ENCODE measurements at places on chromosomes 12 and 14.

GRCh38 chr12:131120831-131121271 is 167.1 kb downstream of the ADGRD1 start:
- no peak for DNase-seq

DNA sequence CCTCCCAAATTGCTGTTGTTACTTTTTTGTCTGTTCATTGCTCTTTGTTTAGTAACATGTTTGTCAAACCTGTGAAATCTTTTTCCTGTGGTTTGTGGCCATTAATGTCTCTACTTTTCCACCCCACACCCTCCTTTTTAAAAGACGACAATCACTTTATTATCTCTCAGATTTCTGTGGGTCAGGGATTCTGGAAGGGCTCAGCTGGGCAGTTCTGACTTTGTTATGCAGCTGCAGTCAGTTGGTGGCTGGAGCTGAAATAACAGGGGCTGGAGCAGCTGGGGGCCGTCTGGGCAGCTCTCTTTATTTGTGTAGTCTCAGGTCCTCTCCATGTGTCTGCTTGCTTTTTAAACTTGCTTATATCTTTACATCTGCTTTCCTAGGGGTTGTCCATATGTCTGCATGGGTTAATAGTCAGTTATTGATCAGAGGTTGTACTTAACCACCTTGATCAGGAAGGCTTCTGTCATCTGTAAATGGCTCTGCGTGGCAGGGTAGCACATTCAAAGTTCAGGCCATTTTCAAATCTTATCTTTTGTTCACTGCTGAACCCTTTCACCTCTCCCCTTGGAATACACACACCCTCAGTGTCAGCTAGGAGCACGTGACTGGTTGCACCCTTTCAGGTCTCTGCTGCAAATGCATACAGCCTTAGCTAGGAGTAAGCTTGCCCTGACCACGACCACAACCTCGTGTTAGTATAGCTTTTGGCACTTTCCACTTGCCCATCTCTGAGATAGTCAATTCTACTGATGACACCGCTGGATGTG is 27.9 kb downstream of the BORCS5 start:
- no peak for DNase-seq

- DNase-seq = peak; percentile 75
These were observed at the start of gene FOXJ2 for GRCh38 chr12:8032242-8033152. TSS of gene FOXJ2 (plus strand) at chr12:8032716. CDS start at chr12:8039833, 7,117 bp downstream.

DNA sequence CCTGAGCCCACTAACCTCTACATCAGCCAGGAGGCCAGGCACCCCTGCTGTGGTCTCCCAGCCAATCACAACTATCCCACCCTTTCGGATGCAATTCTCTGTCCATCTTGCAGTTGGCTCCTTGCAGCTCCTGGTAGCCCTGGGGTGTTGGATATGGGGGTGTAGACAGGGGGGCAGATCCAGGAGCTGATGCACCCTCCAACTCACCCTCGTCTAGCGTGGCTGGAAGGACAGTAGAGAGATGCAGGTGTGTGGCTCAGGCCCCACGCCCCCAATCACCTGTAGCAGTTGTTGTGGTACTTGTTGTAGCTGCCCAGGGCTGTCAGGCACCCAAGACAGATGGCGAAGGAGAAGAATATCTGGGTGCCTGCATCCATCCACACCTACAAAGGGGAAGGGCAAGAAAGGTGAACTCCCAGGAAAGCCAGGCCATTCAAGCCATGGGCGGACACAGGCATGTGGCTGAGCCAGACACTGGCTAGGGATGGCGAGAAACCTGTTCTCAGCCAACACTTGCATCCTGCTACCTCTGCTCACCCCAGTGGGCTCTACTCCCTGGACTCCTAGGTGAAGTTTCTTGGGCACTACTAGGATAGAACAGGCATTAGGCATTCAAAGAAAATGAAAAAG is 13.4 kb upstream of the SLC6A12 start:
- DNase-seq = no peak

- no peak for DNase-seq
These were observed 14.9 kb upstream of the MLXIP start for GRCh38 chr12:122063694-122064024.

- no peak for DNase-seq
These were observed 1313.9 kb downstream of the TMEM121 start for GRCh38 chr14:106840258-106840657.

DNA sequence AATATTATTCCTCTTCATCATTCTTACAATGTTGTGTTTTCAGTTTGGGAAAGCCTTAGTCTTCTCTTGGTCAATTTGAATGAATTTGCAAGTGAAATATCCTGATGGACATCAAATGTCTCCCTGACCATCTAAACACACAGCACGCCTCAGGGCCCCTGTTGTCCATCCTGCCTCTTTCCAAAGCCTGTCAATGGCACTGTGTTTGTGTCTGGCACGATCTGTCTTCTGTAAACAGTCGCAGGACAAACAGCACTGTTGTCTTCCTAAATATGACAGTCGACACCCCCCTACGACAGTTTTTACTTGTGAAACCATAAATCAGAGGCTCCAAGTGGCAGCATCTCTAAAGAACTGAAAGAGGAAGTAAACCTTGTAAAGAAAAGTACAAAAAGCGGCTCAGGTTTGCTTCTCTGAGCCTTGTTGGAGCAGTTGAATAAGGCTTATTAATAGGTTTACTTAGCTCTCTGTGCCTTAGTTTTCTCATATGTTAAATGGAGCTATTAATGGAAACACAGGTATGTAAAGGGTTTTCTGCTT is 285.8 kb downstream of the NRXN3 start:
- no peak for DNase-seq

DNA sequence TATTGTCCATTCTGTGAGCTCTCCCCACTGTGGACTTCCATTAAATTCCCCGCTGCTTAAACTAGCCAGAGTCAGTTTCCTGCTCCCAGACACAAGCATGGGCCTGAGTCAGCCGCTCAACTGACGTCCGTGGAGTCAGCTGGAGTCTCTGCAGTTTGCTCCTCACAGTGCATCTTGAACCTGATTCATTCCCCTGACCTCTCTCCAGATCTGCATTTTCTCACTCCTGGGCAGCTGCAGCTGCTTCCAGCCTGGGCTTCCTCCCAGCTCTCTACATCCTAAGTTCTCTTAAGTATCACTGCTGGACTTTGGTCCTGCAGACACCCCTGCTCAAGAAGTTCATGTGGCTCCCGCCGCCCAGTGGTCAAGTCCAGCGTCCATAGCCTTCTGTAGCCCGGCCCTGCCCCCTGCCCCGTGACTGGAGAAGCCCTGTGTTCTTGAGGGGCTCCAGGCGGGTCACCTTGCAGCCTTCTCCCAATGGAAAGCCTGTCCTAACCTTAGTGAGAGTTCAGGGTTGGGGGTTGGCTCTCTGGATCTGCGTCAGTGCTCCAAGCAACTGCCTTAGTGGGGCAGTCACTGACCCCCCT is 20.0 kb downstream of the NFKBIA start:
- DNase-seq = no peak

DNA sequence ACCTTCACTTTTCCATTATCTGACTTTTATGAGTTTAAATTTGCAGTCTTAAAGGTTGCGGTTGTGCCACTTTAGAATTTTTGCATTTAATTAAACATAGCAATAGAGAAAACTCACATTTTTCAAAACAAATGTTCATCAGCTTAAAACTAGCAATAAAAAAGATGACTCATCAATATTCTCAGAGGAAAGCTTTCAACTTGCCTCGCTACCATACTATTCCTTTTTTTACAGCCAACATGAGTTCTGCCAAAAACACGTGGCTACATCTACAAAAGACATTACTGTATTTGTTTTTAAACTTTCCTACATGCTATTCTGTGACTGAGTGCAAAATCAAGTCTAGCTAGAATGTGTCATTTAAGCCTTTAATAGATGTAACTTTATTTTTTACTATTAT is 497.1 kb downstream of the RPS29 start:
- no peak for DNase-seq

GRCh38 chr14:45650754-45651153 is 397.8 kb upstream of the MIS18BP1 start:
- no peak for DNase-seq

DNA sequence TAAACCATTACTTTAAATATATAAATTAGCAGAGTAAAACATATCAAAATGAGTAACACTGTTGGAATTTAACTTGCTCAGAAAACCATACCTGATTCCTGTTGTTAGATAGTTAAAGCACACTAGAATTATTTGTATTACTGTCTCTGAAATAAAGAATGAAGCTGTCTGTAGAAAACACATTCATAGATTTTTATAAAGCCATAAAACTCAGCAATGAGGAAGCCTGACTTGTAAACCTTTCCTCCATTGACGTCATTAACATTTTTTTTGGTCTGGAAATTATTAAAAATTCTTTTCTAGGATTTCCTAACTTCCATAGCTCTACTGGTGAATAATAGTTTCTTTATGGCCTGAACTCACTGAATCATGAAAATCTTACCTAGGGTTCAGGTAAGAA is 147.6 kb downstream of the BRMS1L start:
- no peak for DNase-seq

DNA sequence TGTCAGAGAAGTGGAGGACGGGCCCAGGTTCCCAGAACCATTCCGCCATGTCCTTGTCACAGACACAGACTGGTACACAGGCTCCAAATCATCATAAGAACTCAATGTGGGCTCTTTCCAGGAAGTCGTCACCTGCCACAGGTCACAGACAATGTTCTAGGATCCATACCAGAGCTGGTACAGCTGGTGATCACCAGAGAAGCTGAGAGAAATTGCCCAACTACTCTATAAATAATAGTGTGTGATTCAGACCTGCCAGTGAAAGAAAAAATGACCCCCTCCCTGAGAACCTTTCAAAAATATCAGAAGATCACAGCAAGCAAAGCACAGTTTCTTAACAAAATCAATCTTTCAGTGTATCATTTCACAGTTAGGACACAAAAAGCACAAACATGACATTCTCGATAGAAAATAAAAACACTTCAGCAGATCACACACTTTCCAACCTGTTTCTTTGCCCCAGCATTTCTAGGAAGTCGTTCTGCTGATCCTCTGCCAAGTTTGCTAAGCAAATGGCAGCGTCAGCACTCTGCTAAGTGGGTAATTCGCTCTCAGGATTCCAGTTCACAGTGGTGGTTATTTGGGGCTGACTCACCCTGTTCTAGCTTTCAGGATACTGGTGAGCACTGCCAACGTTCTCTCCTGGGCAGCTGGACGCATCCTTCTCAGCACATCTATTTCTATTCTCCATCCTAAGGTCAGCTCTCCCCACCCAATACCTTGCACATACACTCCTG is 223.3 kb upstream of the SFSWAP start:
- DNase-seq = no peak

GRCh38 chr12:131118371-131118770 is 164.7 kb downstream of the ADGRD1 start:
- DNase-seq = no peak

DNA sequence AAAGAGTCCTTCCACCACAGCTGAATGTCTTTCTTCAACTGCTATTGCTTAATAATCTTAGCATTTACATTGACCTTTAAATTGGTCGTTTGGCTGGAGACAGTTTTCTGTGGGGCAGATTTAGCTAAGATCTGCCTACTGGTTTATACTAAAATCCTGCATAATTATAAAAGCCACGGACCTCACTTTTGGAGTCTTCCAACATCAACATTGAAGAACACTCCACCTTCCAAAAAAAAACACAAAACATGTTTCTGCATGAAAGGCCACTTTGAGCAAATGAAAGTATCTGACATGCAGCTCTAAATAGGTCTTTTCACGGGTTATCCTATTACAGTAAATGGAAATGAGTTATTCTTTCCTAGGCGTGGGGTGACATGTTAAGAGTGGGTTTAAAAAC is 57.0 kb upstream of the KRR1 start:
- DNase-seq = no peak

GRCh38 chr12:43653289-43653915 is 101.4 kb upstream of the ADAMTS20 start:
- no peak for DNase-seq

DNA sequence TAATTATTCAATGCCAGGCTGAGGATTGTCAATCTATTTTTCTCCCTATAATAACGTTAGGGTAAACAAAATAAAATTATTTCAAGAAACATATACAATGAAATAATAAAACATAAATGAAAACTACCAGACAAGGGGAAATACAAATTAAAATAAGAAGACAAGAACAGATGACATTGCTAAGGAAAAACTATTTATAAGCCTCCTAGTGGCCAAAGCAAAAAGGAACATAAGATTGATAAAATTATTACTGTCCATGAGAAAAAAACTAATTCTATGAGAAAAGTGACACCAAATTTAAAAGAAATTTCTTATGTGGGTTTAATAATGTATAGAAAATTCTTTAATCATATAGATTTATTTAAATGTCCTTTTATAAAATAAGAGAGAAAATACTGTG is 294.7 kb downstream of the TTC6 start:
- DNase-seq = no peak

- DNase-seq = no peak
These were observed 122.8 kb downstream of the AACS start for GRCh38 chr12:125187780-125188741.

DNA sequence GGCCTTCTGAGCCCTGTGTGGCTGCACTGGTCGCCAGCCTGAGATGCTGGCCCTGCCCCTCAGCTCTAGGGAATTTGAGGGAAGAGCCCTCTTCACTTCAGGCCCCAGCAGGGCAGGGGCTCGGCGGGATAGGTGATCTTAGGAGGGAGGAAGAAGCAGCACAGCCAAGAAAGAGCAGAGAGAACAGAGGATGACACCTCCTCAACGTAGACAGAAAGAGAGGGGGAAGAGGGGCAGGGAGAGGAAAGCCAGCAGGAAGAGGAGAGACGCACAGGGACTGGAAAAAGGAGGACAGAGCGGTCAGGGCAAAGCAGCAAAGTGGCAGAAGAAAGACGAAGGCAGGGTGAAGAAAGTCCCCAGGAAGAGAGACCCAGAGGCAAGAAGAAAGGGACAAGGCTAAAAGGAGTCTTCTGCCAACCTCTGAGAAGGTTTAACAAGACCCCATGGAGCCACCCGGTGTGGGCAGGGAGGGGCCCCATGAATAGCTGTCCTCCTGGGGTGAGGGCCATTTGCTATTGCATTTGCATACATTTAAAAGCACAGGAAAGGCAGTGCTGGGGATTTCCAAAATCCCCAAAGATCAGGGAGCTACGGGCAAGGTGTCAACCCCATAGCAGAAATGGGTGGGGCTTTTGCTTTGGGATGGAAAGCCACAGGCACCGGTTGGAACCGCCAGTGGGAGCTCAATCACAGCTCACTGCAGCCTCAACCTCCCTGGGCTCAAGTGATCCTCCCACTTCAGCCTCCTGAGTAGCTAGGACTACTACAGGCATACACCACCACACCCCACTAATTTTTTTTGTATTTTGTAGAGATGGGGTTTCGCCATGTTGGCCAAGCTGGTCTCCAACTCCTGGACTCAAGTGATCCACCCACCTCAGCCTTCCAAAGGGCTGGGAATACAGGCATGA is 22.7 kb downstream of the CMKLR1 start:
- no peak for DNase-seq

DNA sequence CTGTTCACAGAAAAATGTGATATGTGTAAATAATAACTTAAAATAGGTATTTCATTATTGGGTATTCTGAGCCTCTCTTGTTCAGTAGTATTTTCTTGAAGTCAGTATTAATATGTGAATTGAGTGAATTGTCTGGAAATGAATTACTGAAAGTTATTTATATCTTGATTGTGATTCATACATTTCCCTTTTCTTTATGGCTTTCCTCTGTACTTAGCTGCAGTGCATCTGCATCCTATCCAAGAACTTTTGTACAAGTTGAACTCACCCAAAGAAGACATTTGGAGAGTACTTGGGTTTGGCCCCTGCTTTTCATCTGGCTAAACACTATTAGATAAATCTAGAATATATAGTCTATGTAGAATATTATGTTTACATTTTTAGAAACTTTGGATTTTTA is 326.0 kb downstream of the RAD51B start:
- no peak for DNase-seq

GRCh38 chr12:29816874-29817725 is 33.4 kb upstream of the TMTC1 start:
- DNase-seq = no peak

- no peak for DNase-seq
These were observed 321.2 kb downstream of the RAD51B start for GRCh38 chr14:68140806-68141205.

Measured in stimulated activated CD4-positive, alpha-beta T cell treated with anti-CD3 and anti-CD28 coated beads, Interleukin-4, amount 100 ng/mL, for 4 hours (primary cell).